Activated CD4-positive, alpha-beta T cell treated with anti-CD3 and anti-CD28 coated beads for 4 hours (primary cell): ENCODE measurements at places on chromosomes 11 and 22.

- DNase-seq, result no peak
These were observed 93.5 kb downstream of the COMMD9 start for GRCh38 chr11:36195496-36196354.

- no peak for DNase-seq
These were observed 10.7 kb downstream of the SDF2L1 start for GRCh38 chr22:21652547-21653545.

DNA sequence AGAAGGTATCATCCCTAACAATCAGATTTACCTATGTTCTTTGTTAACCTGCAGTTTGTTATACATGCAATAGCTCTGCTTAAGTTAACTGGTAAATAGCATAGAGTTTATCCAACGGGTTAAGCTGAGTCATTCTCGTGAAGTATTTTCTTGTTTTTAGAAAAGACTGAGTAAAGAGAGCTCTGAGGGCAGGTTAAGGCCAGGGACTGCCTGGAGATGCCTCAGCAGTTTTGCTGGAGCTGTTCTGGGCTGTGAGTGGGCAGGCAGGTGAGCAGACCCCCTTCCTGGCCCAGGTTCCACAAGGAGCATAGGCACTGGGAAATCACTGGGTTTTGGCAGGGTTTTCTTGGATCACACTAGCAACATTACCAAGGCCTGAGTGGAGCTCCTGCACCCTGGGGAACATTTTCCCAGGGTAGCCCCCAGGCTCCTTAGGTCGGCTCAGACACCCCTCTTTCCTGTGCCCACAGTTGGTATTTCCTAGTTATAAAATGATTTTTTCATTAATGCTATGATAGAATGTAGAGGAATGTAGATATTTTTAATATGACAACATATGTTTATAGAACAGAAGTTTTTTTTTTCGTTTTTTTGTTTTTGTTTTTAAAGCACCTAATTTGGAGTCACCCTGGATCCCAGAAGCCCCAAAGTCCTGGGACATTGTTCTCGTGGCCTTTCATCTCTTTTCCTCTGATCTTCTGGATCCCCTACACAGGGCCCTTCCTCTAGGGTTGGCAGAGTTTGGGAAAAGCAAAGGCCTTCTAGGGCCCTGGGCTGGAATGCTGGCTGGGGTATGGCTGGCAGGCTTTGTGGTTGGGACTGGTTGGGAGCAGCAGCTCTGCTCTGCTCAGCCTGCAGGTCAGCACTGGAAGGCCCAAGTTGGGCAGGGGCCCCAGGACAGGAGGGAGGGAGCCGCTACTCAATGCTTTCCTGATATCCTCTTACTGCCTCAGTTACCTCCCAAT, 26.7 kb downstream of the IRAG1 start:
- no peak for DNase-seq

DNA sequence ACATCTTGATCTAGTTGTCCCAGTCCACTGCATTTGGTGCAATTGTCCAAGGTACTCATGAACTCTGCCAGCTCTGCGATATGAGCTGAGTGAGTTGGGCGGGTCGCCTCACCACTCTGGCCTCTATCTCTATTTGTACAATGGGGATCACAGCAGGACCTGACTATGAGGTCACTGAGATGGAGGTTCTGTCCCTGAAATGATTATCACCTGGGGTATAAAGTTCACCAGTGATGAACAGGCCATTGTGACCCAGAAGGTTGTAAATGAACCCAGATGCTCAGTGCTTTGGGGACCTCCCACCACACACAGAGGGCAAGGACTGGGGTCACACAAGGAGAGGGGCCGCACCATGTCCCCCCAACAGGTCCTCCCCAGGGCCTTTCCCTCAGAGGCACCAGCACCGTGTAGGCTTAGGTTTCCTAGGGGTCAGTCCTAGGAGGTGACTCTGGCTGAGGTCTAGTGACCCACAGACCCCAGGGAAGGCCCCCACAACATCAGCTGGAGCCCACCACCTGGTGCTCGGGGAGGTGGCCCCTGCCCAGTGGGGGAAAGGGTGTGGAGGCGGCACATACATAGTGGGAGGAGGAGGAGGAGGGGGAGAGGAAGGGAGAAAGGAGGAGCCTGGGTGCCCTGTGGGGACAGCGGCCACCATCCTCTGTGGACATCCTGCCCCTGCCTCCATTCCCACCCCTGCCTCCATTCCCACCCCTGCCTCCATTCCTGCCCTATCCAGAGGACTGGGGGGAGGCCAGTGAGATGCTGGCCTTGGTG, 25.0 kb upstream of the IGLL1 start:
- DNase-seq, result no peak

DNA sequence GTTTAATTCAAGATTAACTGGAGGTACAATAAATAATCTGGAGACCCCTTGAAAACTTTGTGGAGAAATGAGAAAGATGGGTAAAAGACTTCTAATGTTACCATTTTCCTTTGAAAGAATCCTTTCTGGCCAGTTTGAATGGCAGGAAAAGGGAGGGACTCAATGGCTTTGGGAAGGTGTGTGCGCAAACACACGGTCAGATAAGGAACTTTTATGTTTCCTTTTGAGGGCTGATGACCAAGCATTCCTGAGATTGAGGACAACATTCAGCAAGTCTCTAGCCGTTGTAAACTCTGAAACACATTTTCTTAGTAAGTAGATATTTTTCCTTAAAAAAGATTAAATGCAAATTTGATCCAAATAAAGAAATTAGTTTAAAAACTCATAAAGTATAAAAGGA, 909.7 kb upstream of the TENM4 start:
- no peak for DNase-seq

DNA sequence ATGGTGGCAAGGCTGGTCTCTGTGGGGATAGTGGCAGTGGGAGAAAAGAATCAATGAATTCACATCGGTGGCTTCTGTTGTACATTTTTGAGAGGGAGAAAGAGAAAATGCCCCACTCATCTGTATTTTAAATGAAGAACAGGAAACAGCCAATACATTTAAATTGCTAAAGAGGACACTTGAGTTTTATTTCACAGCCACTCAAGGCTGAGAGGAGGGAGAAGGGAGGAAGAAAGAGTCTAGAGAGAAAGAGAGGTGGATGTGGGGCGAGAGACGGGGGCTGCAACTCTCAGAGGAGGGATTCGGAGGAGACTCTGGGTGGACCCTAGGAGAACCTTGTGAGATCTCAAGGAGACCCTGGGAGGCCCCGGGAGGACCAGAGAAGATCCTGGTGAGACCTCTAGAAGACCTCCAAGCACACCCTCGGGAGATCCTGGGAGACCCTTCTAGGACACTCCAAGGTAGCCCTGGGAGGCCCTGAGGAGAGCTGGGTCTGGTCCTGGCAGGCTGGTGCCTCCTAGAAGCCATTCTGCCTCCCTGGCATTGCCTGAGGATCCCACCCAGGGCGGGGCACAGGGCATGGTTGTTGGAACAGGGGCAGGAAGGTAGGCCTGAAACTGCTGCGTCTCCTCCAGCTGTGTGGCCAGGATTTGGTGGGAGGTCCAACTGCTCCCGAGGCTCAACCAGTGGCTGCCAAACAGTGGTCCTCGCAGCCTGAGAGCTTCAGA, 91.0 kb upstream of the SHISAL1 start:
- DNase-seq, result no peak

GRCh38 chr22:29524442-29525191, 28.9 kb downstream of the THOC5 start:
- no peak for DNase-seq

GRCh38 chr11:70089631-70090030, 11.5 kb downstream of the ANO1 start:
- DNase-seq, result no peak

DNA sequence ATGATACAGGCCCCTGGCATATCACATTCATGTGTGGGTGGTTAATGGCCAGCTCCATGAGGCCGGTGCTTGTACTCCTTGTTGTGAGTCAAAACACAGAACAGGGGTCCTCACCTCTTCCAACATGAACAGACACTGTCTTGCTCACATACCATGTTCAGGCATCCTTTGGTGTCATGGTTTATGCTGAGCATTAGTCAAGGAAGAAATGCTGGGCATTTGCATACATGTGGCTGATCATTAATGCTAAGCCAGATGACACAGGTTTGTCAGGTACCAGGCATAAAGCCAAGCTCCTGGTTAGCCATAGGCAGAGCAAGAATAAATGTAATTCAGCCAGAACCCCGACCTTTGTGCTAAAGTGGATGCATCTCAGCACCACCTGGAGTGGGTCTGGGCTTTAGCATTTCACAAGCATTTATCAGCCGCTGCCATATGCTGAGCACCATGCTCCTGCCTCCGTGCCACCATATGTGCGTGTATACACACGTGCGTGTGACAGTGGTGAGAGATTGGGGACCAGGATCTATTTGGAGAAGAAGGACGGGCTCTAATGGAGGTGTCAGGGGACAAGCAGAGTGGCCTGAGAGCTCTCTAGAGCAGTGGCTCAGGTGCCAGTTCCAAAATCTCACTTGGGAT, 55.0 kb downstream of the MICAL2 start:
- DNase-seq, result no peak

- DNase-seq, result no peak
These were observed 113.3 kb upstream of the SLC22A12 start for GRCh38 chr11:64477675-64478074.

DNA sequence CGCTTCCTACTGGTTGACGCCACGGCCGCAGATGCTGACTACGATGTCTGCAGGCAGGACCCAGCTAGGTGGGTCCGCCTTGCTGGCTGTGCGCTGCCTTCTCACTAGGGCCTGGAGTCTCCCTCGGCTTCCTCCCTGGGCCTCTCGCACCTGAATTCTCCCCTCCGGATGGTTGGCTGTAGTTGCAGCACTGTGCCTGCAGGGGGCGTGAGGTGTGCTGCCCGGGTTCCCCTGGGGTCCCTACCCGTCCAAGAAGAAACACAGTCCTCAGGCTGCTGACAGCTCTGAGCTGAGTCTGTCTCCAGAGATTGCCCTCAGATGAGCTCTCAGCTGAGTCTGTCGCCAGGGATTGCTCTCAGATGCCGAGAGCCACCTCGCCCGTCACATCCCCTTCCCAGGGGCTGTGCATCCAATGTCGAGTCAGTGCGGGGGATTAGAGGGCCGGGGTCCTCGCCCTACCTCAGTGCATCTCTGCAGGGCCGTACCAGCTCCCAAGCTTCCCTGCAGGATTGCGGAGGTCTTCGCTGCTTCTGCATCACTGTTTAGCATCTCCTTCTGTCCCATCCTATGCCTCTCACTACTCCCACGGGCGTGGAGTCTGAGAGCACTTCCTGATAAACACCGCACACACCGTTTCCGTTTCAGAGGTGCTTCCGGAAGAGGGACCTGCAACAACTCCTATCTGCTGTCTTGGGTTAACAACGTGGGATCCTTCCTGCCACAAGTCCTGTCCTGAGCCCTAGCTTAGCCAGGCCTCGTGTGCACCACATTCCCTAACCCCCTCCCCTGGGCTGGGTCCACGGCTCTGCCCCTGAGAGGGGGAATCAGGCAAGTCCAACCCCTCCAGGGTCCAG, 196.9 kb downstream of the CSNK2A3 start:
- peak; percentile 54 for DNase-seq

DNA sequence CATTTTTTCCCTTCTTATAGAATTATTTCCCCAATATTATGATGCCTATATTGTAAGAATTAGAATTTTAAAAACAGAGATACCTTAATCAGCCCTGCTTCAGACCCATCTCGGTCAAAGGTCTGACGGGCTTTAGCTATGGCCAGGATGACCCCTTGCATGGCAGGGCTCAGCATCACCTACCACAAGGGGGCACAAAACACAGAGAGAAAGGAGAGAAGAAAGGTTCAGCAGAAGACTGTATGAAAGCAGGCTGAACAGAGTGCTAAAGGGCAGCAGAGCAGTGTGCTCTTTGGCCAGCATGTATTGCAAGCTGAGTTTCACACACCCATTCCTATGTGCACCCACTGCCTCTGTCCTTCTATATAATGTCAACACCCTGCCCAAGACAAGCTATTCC, 26.8 kb downstream of the CLDN25 start:
- no peak for DNase-seq

GRCh38 chr11:133553885-133554740, 21.8 kb upstream of the OPCML start:
- no peak for DNase-seq

GRCh38 chr11:134537941-134538340, 125.9 kb upstream of the B3GAT1 start:
- no peak for DNase-seq

DNA sequence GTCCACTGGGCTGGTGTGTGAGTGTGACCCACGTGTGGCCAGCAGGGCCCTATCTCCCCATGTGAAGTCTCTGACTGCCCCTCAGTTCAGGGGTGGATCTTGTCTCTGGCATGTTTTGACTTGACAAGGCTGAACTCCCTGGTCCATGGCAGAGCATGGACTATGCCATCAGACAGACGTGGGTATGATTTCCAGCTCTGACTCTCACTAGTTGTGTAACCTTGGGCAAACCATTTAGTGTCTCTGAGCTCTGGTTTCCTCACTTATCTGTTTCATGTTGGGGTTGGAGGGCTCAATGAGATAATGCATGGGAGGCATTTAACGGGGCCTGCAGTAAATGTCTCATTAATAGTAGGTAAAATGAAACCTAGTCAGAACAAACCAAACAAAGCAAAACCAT, 254.5 kb upstream of the NARS2 start:
- no peak for DNase-seq

DNA sequence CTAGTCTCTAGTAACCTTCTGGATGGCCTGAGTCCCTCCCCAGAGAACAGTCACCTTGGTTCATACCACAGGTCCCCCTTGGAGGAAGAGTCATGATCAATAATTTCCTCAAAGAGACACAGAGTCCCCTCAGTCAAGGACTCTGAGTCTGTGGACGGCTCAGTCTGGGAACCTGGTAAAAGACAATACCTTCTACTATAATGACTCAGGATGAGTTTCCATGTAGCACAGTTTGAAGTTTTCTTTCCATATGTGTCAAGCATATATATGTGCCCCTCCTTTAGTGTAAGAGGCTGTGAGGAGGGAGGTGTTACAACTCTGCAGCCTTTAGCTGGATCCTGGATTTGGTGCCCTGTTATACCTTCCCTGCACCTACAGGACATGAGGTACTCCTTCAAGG, 54.4 kb upstream of the TSKU start:
- no peak for DNase-seq

GRCh38 chr11:12404436-12404835, 27.1 kb downstream of the PARVA start:
- DNase-seq, result no peak

- no peak for DNase-seq
These were observed 273.9 kb downstream of the NTM start for GRCh38 chr11:131644204-131644795.

GRCh38 chr11:17439316-17439782, 37.3 kb downstream of the ABCC8 start:
- no peak for DNase-seq

GRCh38 chr22:46535876-46536536, 1.4 kb downstream of the CELSR1 start:
- no peak for DNase-seq

- DNase-seq, result no peak
These were observed 68.6 kb upstream of the SORL1-AS1 start for GRCh38 chr11:121521145-121522042.
